ENCODE measurements at places on chromosomes 3 and 15.

DNA sequence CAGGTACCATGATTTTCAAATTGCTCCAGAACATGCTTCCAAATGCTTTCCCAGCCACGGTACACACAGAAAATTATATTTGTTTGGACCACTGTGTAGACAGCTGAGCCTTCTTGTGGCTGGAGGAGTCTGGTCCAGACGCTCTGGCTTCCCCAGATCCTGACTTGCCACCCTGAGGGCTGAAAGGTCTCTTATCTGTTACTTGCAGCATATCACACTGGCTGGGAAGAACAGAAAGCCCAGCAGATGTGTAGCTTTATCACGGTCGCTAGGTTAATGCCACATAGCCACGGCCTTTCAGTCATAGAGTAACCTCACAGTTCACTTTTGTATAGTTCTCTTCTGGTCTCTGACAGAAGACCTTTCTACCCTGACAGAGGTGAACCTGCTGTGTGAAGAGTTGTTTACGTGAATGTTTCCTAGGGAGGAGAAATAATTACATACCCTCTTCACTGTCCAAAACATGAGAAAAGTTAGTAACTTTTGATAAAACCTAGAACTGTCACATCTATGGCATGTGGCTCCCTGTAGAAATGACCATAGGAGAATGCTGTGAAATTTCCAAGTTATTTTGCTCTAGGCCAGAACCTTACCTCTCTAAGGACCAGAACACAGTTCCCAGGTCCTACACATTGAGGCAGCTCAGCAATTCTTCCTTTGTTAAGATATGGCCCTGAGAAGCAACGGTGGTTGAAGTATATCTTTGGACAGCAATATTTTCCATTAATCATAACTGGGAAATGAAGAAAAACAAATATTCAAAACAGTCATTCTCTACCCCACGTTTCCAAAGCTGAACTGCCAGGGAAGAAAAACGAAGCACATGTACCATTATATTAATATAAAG is 15.8 kb upstream of the STIMATE start:
- DNase-seq, result peak; percentile 61

DNA sequence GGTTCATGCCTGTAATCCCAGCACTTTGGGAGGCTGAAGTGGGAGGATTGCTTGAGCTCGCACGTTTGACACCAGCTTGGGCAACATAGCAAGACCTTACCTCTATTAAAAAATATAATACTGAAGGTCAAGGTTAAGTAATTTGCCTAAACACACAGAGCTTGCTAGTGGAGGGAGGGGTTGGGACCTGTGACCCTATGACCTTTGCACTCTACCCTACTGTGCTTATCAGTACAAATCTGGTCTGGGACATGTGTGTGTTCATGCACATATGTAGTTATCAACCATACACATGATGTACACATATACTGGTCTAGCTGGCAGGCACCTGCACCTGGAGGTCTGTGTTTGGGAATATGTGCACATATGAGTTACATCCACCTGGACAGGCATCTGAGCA is 117.9 kb upstream of the HACD2 start:
- no peak for DNase-seq

DNA sequence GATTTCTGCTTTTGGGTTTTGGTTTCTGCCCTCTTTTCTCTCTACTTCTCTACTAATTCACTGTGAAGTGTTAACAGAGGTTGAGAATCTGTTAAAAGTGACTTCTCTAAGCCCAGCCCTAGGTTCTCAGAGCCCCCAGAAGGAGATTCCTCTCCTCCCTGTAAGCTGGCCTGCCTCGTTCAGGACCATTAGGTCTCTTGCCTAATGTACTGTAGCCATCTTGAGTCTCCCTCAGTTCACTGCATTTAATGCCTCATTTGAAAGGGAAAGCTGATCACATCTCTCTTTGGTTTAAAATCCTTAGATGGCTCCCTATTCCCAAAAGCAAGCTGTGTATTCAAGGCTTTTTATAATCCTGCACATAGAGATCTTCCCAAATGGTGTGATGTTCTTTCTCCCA is 16.3 kb downstream of the RTP1 start:
- DNase-seq, result no peak

DNA sequence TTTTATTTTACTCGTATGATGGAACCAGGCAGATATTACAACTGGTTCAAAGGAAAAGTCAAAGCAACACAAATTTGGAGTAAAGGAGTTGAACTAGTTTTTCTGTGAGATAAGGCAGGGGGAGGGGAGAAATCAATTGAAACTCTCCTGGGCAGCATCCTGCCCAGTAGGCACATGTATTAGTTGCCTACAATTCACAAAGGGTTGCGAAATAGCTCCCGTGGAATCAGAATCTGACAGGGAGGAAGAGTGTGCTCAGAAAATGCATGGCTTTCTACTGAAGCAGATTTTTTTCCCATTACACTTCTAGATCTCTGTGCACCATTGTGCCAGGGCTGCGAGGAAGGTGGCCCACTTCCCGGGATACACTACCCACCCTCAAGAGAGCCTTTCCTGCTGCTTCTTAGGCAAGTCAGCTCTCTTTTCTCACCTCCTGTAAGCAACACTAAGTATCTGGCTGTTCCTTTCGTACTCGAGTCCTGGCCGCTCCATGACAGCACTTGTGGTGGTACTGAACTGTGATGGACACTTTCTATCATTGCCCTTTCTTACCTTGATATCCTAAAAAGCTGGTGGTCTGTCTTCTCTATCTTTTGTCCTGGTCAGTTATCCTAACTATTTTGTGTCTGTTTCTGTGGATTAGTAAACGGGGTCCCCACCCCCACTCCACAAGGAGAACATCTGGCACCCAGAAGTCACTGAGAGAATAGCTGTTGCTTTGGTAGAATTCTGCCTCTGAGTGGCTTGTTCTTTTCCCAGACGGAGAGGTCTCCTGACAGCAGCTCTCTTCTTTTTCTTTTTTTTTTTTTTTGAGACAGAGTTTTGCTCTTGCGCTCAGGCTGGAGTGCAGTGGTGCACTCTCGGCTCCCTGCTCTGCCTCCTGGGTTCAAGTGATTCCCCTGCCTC is 74.8 kb downstream of the RPL39L start:
- DNase-seq, result no peak

GRCh38 chr3:56081246-56081645 is 387.0 kb downstream of the ERC2 start:
- DNase-seq, result no peak

DNA sequence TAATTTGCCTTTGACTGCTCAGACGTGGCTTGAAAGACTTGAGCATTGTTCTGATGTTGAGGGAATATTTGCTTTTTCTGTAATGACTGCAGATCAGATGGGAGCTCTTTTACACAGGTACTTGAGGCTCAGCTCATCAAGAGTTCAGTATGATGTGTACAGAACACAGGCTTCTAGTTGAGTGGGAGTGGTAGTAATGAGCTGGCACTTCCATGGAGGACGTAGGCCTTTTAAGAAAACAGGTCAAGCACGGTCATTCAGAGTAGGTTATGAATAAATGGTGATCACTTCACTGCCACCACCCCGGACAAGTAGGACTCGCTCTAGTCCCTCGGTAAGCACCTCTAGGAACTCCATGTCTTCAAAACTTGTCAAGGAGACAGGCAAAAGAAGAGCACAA is 8.8 kb downstream of the EMC4 start:
- no peak for DNase-seq

DNA sequence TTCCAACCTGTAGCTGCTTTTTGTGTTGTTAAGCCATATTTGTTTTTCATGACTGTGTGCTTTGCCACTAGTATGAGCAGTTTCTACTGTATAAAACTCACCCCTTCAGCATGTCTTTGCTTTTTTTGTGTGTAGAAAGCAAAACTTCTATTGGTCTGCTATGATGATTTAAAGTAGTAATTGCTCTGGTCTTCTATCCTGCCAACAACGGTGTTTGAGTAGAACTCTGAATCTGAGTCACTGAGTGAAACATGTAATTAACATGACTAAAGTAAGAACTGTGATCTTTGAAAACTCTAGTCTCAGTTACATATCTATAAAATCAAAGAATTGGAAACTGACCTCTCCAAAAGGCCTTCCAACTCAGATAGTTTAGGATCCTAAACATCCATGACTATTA is 133.6 kb downstream of the TPRG1 start:
- DNase-seq, result no peak

- DNase-seq, result no peak
These were observed 8.8 kb downstream of the DLL4 start for GRCh38 chr15:40937762-40938535.

GRCh38 chr15:30997270-30997669 is 5.8 kb upstream of the MTMR10 start:
- DNase-seq, result no peak

DNA sequence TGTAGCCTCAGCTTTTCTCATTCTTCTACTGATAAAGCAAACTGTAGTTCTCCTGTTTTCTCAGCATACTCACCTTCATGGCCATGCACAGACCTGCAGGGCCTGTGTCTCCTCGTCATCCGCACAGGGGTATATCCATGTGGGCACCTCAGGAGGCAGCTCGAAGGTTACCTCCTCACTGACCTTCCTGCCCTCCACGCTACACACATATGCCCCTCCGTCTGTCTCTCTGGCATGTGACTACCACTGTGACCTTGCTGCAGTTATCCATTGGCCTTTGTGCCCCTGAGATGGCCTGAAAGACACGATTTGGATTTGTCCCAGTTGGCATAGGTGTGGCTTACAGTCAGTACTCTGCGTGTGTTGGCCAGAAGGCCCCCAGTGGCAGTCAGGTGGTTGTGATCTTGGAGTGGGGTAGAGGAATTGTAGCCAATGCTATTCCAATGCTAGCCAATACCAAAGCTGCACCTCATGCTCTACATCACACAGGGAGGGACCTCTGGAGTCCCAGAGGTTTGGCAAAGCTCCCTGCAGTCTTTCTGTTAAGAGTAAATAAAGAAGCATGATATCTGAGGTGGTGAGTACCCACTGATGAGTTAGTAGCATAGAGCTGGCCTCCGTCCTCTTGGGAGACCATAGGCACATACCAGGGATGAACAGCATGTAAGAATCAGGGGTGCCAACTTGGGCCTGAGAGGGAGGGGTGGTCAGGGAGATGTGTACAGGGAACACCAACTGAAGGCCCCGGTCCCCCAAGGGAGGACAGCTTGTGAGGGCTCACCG is 143.4 kb downstream of the EEFSEC start:
- DNase-seq, result peak; percentile 30

DNA sequence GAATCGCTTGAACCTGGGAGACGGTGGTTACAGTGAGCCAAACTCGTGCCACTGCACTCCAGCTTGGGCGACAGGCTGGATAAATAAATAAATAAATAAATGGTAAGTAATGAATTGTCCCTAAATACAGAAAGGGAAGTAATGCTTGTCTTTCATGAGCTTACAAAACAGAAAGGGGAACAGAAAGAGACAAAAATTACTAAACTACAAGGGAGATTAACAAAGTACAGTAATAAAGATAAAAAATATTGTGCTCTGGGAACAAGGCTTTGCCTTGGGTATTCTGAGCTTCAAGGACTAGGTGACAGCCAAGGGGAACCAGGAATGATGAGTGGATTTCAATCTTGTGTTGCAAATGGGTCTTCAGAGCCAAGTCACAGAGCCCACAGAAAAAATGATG is 9.2 kb upstream of the HLTF start:
- no peak for DNase-seq

GRCh38 chr15:90863987-90864386 is 4.4 kb upstream of the FURIN start:
- DNase-seq, result no peak

DNA sequence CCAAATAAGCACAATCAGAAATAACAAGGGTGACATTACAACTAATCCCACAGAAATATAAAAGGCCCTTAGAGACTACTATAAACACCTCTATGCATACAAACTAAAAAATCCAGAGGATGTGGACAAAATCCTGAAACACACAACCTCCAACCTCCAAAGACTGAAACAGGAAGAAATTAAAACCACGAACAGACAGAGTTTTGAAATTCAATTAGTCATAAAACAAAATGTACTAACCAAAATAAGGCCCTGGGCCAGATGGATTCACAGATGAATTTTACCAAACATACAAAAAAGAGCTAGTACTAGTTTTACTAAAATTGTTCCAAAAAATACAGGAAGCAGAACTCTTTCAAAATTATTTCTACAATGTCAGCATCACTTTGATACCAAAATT is 1043.6 kb downstream of the DIPK2A start:
- DNase-seq, result no peak

GRCh38 chr3:173275740-173276139 is 121.8 kb upstream of the NLGN1 start:
- no peak for DNase-seq
